ENCODE measurements at places on chromosomes 13 and 19. TPM values are rescaled to one million over a fixed set of nuclear protein-coding genes. Genes with fewer than 3 reads are reported as not detected.

The SBK3 gene
- not detected for total RNA-seq

The WDR88 gene
- total RNA-seq, result 0.10 TPM

DNA sequence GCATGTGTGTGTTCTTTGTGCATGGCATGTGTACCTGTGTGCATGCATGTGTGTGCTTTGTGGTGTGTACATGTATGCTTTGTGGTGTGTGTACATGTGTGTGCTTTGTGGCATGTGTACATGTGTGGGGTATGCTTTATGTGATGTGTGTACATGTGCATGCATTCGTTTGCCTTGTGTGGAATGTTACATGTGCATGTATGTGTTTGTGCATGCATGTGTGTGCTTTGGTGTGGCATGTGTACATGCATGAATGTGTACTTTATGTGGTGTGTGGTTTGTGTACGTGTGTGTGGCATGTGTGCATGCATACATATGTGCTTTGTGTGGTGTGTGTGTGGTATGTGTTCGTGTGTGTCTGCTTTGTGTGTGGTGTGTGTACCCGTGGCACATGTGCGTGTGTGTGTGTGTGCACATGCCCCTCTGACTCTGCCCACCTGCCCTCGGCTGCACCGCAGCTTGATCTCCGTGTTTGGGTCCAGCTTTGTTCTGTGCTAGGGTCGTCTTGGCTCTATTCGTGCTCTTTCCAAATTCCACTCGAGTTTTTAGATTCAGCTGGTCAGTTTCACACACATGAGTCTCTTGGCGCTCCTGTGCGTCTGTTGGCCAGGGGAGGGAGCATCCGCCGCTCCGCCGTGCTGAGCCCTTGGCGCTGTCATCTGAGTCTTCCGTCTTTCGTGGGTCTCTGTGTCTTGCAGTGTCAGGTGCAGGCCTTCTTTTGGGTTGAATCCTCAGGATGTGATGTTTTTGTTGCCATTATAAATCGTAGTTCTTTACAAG, 46.5 kb upstream of the TFDP1 start:
- DNase-seq, result no peak

- DNase-seq, result no peak
Measured at GRCh38 chr13:100566543-100566942, 22.0 kb downstream of the GGACT start.

The ARHGAP33 gene
- total RNA-seq, result 5.1 TPM

DNA sequence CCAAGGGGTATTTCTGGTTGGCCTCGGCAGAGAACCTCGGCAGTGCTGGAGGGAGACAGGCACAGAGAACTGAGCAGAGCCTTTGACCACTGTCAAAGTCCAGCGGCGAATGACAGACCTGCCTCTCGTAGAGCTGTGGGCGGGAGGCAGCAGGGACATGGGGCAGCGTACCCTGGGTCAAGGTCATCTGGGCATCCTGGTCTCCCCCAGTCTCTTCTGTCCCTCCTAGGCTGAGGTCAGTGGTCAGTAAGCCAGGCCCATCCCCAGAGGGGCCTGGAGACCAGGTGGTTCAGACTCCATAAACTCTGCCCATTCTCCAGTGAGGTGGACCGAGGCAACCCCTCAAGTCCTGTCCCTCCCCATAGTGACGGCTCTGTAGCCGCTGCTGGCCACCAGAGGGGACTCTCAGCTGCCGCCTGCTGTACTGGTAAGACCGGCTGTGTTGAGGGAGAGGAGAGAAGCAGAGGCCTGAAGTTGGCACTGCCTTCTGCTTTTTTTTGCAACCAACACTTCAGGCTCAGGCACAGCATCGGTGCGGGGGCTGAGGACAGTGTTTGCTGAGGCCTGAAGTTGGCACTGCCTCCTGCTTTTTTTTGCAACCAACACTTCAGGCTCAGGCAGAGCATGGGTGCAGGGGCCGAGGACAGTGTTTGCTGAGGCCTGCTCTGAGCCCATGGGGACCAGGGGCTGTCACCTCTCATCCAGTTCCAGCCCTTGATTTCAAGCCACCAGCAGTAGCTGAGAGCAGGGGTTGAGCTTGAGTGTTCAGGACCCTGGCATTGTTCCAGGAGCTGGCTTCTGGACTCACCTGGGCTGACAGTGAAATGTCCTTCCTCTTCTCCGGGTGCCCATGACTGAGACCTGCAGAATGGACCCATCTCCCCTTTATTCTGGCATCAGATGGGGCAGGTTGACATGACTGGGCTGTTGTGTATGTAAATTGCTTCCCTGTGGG, at the start of gene PGLYRP2:
Gene PGLYRP2 (minus strand): TSS at position 111 of the 955 bp plus-strand sequence. CDS start 130 bp downstream, outside the sequence.
- no peak for DNase-seq

DNA sequence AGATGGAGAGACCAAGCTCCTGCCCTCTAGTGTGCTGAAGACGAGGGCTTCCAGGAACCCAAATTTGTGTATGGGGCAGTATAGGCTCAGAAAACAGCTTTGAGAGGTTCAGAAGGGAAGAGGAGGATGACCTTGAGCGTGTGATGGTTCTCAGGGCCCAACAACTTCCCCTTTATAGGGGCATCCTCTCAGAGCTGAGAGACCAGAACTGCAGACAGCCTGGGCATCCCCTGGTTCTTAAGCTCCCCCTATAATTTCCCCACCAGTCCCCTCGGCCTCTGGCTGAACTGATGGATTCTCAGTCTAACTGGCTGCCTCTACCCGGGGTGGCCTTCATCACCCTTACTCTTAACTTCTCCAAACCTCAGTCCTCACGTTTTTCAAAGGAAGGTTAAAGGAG, 167.5 kb downstream of the URI1 start:
- no peak for DNase-seq

- no peak for DNase-seq
Measured at GRCh38 chr13:28718196-28718542, 601 bp downstream of the SLC46A3 start.

- no peak for DNase-seq
Measured at GRCh38 chr13:40026174-40026585, 370.7 kb downstream of the COG6 start.

The WBP4 gene
- total RNA-seq, result 11.8 TPM

- no peak for DNase-seq
Measured at GRCh38 chr13:28983641-28984040, 163.5 kb downstream of the MTUS2 start.

DNA sequence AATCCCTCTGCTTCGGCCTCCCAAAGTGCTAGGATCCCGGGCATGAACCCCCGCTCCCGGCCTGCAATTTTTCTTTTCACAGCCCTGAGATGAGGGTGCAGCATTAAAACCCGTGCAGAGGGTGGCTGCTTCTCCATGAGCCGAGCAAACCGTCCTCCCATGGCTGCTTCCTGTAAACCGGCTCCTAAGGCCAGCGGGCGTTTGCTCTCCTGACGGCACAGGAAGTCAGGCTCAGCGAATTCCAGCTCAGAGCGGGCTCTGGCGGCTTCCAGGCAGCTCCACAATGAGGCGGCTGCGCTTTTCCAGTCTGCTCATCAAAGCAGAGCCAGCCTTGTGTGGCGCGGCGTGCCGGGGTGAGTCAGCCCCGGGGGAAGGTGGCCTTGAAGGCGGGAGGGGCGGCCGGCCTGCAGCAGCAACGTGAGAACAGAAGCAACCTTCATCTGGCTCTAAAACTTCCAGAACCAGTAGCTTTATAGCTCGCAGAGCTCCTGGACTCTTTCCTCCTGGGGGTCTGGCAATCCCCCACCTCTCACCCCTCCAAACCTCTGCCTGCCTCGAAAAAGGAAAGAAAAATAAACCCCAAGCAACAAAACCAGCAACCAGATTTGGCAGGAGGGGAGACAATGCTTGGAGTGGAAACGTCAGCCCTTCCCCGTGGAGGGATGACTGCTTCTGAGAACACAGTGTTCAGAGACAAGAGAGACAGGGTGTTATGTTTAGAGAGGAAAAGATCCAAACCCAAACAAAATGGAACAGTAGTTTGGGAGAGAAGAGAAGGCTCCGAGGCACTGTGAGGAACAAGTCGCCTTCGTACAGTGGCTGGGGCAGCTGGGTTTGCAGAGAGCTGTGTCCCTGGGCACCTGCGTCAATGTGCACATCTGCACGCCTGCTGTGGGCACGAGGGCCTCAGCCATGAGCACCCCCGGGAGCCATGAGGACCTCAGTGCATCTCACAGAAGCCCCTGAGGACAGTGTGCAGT, 67.8 kb downstream of the GADD45B start:
- DNase-seq, result peak; percentile 92

The KIRREL2 gene
- 0.10 TPM for total RNA-seq

- no peak for DNase-seq
Measured at GRCh38 chr19:7748171-7748570, 837 bp upstream of the CD209 start.

DNA sequence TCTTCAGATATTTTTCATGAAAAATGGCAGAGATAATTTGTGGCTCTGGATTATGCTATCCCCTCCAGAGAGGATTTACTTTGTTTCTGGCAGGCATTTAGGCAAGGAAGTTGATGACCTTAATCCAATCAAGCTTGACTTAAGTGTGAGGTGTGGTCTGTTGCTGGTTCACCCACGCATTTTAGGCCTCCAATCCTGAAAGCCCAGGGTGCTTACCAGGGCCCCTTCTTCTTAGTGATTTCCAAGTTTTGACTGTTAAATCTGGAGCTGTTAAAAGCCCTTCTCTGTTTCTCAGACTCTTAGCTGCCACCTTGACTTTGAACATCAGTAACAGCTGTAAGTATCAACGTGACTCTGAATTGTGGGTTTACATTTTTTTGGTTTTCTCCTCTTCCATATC, 161.8 kb downstream of the DNAJC15 start:
- no peak for DNase-seq

- no peak for DNase-seq
Measured at GRCh38 chr13:21663197-21663596, 7.7 kb upstream of the FGF9 start.

The MBD3L3 gene
- not detected for total RNA-seq

GRCh38 chr19:6828698-6829633, 56.5 kb downstream of the VAV1 start:
- DNase-seq, result no peak

DNA sequence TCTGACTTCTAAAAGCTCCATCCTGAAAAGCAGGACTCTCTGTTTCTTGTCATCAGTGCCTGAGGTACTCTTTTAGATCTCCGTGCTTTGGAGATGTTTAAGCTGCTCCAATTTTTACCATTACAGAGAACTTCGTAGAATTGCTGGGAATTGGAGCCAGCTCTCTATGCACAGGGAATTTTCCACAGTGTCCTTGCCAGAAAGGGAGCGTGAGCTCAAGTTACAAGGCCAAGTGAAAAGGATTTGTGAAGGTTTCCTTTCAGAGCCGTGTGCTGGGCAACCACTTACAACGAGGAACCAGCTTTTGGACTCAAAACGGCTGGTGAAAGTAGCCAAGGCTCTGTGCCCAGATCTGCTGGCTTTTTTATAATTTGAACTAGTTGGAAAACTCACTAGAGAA, 82.6 kb downstream of the NUFIP1 start:
- peak; percentile 88 for DNase-seq

GRCh38 chr19:16233081-16233776, 35.5 kb downstream of the AP1M1 start:
- DNase-seq, result no peak

The KIR2DL4 gene
- not detected for total RNA-seq

GRCh38 chr13:50842251-50842989, 1.1 kb downstream of the DLEU7 start:
- no peak for DNase-seq

The EPS8L1 gene
- 47.6 TPM for total RNA-seq

The PSG11 gene
- total RNA-seq, result 0.10 TPM

- no peak for DNase-seq
Measured at GRCh38 chr13:72005455-72005854, 138.5 kb upstream of the DACH1 start.

The SMAD9 gene
- 11.2 TPM for total RNA-seq

GRCh38 chr19:55165952-55166529, 372 bp downstream of the DNAAF3 start:
- DNase-seq, result no peak

GRCh38 chr19:2291185-2291751, 9.3 kb upstream of the PEAK3 start:
- no peak for DNase-seq

The ZNF700 gene
- 16.3 TPM for total RNA-seq

The CEP89 gene
- total RNA-seq, result 9.5 TPM

- DNase-seq, result no peak
Measured at GRCh38 chr13:40158218-40158617, 502.8 kb downstream of the COG6 start.

The ZNF681 gene
- total RNA-seq, result 3.6 TPM

- DNase-seq, result no peak
Measured at GRCh38 chr13:82569581-82569980, 1312.7 kb downstream of the SLITRK1 start.

DNA sequence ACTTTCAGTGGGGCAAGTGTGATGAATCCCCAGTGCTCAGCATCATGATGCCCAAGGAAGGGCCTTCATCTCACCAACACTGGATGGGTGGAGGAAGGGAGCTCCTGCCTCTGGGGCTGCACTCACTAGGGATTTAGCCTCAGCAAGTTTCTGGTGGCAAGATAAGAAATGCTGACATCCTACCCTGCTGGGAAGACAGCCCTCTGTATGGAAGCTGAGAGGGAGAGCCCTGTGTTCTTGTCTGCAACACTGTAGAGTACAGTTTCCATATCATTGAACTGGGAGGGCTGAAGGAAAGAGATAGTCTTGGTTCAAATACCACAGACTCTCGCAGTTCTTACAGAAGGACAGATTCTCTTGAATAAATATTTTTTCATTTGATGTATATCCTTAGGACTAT, 7.3 kb upstream of the ZNF460 start:
- no peak for DNase-seq

The KRTDAP gene
- total RNA-seq, result 579 TPM

The ATCAY gene
- total RNA-seq, result 0.20 TPM

The PGLYRP2 gene
- 1.1 TPM for total RNA-seq

DNA sequence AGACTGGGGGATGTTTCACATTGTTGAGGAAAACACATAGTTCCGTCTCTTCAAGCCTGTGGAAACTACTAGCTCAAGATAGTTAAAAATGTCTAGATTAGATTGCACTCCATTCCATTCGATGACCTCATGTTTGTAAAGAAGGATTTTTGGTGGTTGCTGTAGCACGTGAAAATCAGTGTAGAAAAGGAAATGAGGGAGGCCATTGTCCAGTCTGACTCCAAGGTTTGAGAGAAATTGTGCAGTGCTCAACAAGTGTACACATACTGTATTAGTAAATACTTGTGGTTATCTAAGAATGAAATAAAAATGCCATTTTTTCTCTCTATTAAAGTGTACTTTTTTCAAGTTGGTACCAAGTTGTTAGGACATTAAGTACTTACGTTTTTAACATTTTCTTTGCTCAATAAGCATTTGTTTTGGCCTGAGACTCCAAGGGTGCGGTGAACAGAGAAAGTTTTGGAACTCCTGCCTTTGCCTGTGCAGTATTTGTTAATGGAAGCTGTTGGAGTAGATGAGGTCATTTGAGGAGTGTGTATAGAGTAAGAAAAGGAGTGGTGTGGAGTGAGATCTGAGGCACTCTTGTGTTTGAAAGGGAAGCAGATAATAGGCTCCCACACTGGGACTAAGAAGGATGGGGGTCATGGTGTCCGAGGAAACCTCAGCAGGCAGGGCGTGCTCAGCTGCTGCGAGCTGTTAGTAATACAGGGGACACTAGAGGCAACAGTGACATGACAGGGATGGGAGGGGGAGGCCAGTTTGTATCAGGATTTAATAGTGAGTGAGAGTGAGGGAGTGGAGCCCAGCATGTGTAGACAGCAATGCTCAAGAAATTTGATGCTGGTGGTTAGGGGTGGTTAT, 4.4 kb downstream of the WASF3 start:
- DNase-seq, result no peak

GRCh38 chr13:110347535-110348308, 40.6 kb downstream of the COL4A2 start:
- no peak for DNase-seq

GRCh38 chr13:111536075-111536642, 215.7 kb downstream of the TEX29 start:
- no peak for DNase-seq

GRCh38 chr19:5997371-5997770, 19.4 kb upstream of the RANBP3 start:
- no peak for DNase-seq

GRCh38 chr19:4970558-4971423, 1.9 kb downstream of the KDM4B start:
- DNase-seq, result no peak

- DNase-seq, result no peak
Measured at GRCh38 chr13:34230271-34230670, 412.3 kb downstream of the RFC3 start.

Measured in skin of body (tissue), 3 donors.